ENCODE measurements at places on chromosomes 2 and 18.

GRCh38 chr2:149989447-149990063, 402.0 kb upstream of the MMADHC start:
- DNase-seq, result no peak
- no peaks in the 10 kb centered on the region for H3K4me1 ChIP-seq
- no peak overlapping the region for H3K27ac ChIP-seq
- H3K27me3 ChIP-seq, result no peaks in the 10 kb centered on the region
- no peaks in the 10 kb centered on the region for H3K36me3 ChIP-seq
- no peak overlapping the region for H3K4me3 ChIP-seq

DNA sequence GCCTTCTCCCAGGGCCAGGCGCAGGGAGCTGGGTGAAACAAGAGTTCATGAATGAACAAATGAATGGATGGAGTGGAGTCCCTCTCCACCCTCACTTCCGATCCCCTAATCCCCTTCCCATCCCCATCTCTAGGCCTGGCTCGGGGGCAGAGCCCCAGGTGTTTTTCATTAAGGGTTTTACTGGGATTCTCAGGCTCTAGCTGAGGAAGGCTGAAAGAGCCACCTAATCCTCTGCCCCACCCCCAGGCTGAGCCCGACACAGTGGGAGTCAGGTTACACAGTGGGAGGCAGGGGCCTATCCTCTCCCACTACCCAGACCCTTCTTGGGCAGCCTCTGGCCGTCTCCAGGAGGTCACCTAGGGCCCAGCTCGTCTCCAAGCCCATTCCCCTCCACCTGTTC, 36.1 kb downstream of the SDC1 start:
- no peaks in the 10 kb centered on the region for H3K27me3 ChIP-seq
- no peak overlapping the region for H3K27ac ChIP-seq
- H3K36me3 ChIP-seq, result no peaks in the 10 kb centered on the region
- no peak for DNase-seq

DNA sequence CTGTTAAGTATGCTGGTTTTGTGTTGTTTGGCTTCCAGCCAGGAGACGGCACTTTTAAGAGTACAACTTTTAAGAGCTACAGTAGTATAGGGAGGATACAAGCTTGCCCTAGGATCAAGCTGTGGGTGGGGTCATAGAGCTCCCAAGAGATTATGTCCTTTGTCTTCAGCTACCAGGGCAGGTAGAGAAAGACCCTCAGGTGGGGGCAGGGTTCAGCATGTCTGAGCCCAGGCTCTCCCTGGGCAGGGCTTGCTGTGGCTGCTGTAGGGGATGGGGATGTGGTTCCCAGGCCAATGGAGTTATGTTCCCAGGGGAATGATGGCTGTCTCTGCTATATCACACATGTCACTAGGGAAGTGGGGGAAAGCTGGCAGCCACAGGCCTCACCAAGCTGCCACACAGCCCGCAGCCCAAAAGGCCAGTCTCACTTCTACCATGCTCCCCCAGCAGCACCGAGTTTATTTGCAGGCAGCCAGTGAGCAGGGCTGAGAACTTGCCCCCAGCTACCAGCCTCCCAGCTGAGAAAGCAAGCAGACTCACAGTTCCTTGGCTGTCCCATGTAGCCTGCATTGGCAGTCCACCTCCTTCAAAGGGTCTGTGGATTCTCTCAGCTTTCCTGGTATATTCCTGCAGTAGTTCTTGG, 105.7 kb upstream of the ERBB4 start:
- peaks cover 9% of the 10 kb centered on the region for H3K27me3 ChIP-seq
- H3K4me3 ChIP-seq, result no peak overlapping the region
- no peaks in the 10 kb centered on the region for H3K4me1 ChIP-seq
- H3K27ac ChIP-seq, result no peak overlapping the region

DNA sequence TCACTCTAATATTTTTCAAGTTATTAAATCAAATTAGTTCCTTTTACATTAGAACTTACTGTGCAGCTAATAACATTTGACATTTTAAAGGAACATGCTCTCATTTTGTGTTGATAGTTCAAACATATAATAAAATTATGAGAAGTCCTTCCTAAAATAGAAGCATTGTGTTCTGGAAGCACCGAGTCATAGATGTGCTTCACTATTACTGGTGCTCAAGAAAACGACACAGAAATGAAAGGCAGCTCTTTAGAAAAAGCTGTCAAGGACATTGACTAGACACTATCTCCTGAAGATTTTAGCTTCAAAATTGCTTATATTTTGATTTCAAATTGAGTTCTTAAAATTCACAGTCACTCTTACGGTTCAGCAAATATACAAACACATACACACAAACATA, 338.3 kb downstream of the NBAS start:
- peak overlapping the region; percentile 38 for H3K27ac ChIP-seq
- no peaks in the 10 kb centered on the region for H3K4me1 ChIP-seq
- H3K36me3 ChIP-seq, result peaks cover 30% of the 10 kb centered on the region
- no peak for DNase-seq
